ENCODE measurements at places on chromosomes 2 and 18.
A peak's percentile ranks its signal among the peaks of the same experiment; 100 is the strongest.

DNA sequence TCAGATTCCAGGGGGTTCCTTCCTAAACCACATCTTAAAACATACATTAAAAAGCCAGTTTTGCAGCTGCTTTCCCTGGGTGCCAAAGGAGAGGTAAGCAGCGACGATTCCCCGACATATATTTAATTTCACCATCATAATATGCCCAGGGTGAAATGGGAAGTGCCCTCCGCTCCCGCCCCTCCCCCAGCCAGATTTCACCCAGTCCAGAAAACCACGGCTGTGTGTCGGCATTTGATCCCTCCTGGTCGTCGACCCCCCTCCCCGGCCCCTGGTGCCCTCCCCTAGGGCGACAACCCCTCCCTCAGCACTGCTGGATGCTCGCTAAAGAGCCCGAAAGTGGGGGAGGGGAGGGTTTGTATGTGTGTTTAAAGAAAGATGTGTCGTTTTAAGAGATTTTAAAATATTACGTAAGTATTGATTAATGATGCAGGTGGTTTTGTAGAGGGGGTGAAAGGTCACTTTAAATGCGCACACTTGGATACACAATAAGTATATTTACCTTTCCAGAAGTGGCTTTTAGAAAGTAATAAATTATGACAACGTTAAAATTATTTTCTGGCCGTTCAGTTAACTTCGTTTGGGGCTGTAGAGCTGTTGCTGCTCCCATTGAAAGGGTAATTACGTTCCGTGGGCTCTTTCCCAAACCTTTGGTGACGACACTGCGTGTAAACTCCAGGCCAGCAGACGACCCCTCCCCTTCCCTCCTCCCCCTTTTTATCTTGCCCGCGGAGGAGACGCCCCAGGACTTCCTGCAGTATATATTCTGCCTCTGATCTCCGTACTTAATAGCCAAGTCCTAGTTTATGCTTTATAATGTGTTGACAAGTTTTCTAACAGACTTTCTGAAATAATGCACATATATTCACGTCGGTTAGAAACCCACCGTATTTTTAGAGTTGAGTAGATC, 3.4 kb upstream of the BCL11A start:
- no peak for DNase-seq

GRCh38 chr2:113230531-113230930, 48.2 kb downstream of the PAX8 start:
- no peak for DNase-seq

- no peak for DNase-seq
Measured at GRCh38 chr18:42771936-42772335, 343.5 kb downstream of the RIT2 start.

GRCh38 chr2:200279857-200280256, 26.6 kb upstream of the SPATS2L start:
- no peak for DNase-seq

GRCh38 chr18:54828986-54829385, 709 bp downstream of the RAB27B start:
- DNase-seq, result no peak

DNA sequence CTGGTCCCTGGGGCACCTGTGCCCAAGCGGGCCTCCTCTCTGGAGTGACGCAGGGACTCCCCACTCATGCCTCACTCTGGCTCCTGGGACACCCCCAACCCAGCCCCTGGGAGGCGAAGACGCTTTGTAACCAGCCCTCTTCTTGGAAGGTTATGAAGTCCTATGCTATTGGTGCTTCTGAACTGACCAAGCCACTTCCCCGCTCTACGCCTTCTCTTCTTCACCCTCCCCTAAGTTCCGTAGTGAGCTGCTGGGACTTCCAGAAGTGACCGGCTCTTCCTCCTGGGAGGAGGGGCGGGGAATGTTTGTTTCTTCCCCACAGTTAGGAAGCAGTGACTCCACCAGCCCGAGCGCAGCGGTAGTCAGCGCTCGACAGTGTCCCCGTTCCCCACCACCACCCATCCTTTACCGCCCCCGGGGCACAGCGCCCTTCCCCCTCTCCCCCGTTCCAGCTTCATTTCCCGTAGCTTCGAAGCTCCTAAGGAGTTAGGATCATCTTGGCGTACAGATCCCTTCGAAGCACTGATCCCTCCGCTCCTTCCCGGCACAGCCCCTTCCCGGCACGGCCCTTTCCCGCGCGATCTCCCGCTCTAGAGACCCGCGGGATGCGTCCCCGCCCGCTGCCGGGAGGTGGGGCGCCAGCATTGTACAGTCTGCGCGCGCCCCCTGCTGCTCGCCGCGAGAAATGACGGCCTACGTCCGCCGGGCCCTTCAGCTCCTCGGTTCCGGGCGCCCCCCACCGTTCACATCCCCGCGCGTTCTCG, 25.3 kb upstream of the NOTO start:
- DNase-seq, result peak; percentile 91

DNA sequence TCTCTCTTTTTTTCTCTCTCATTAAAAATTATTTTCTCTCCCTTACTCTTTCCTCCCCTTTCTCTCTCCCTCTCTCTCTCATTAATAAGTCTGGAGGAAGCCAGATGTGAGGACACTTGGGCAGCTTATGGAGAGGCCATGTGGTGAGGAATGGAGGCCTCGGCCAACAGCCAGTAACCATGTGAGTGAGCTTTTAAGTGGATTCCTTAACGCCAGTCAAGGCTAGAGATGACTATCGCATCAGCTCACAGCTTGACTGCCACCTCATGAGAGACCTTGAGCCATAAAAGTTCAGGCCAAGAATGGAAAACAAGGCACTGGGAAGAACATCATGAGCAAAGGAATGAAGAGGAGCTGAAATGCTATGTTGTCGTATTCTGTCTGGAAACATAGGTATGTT, 39.1 kb downstream of the ETAA1 start:
- no peak for DNase-seq

DNA sequence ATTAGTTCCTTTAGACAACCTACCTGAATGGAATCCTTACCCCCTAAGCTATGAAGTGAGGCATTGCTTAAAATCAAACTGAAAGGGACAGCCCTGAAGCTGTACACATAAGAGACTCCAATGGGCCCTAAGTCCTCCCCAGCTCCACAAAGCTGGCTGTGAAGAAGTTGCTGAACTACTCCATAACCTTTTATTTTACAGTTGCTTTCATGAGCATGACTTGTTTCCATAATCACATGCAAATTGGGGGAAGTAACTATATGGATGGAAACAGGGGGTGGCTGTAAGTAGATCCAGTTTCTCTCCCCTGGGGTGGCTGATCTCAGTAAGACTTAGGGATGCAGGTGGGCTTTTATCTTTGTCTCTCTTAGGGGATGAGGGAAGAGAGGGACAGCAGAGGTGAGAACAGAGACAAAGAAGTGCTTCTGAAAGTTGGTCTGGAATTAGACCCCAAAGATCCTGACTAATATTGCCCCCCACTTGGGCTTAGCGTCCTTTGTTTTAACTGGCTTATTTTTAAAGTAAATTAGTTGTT, 5.5 kb downstream of the FZD5 start:
- DNase-seq, result no peak

DNA sequence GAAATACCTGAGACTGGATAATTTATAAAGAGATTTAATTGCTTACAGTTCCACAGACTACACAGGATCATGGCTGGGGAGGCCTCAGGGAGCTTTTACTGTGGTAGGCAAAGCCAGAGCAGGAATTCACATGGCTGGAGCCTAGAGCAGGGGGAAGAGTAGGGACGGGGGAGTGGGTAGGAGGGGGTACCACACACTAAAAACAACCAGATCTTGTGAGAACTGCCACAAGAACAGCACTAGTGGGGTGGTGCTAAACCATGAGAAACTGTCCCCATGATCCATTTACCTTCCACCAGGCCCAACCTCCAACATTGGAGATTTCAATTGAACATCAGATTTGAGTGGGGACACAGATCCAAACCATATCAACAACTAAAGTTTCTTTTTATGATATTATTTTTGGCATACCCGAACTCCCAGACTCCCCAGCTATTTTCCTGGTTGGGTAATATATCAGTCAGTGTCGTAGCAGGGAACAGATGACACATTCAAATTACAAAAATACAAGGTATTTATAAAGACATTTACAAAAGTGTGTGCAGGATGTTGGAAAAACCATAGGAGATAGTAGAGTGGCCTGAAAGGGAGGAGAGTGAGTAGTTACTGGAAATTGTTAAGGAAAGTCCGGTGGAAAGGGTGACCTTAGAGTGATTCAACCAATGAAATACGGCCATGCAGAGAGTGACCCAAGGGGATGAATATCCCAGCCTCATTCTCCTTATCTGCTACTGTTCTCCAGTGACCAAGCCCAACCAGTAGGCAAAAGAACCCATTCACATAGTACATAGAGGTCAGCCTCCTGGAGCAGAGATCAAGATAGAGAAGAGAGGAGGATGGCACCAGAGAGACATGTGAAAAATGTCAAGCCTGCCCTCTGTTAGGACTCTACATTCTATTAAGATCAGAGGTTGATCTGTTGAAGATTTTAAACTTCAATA, 8.8 kb downstream of the RPL37A start:
- DNase-seq, result no peak

DNA sequence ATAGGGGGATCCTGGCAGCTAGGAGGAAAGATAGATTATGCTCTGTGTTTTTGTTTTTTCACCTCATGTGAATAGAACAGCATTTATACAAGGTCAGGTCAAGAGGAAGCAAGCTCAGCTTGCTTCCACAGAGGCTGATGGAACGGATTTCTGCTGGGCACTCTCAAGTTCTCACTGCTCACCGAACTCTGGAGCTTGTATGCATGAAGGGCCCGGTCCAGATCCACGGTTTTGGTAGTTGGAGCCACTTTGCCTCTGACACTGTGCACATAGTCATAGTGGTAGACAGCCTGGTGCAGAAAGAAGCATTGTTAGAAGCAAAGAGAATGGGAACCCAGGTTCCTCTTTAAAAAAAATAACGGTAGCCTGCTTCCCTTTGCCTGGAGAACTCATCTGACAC, 141.9 kb downstream of the RIF1 start:
- DNase-seq, result no peak

GRCh38 chr2:176174824-176175708, 13.4 kb upstream of the HOXD1 start:
- no peak for DNase-seq

DNA sequence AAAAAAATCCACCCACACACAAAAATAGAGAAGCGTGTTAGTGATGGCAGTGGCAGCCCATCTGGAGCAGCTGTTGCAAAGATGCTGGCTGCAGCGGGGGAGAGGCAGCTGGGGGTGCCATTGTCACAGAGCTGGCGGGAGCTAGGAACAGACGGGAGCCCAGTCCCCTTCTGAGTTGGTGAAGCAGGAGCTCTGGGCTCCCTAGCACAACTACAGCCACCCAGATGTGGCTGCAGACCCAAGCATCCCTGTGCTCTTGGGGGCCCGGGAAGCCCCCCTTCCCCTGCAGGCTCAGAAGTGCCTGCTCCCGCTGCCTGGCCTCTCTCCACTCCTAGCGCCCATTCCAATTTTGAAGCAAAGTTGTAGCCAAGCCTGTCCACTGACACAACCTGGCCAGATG, 366.6 kb upstream of the MC4R start:
- DNase-seq, result no peak

DNA sequence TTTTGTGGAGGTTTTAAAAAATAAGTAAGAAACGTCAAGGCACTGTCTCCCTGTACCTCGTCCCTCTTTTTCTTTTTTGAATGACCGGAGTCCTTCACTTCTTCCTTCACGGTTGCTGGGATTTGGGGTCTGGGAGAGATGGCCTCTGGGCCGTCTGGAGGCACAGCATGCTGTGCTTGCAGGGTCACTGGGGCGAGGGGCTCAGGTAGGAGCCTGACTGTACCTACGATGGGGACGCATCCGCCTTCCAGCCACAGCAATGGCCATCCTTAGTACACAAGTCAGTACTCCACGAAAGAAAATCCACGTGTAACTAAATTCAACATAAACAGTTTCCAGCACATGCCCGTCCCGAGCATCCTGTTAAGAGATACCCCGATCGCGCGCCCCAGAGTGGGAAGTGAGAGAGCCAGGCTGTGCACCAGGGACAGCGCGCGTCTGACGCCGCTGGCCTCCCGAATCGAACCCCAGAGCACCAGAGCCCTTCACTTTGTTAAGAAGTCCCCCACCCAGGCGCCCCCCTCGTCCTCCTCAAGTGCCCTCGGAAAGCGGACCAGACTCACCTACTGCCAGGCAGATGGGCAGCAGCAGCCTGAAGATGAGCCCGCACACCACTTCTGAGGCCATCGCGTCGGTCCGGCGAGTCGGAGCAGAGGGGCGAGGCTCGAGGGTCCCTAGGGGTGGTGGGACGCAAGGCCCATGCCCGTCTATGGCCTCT, 1.2 kb downstream of the PIEZO2 start:
- DNase-seq, result no peak
